ENCODE measurements at places on chromosomes 3 and 15.
A peak's percentile ranks its signal among the peaks of the same experiment; 100 is the strongest.

- DNase-seq = no peak
- peaks cover 4% of the 10 kb centered on the region for H3K4me1 ChIP-seq
- no peak overlapping the region for H3K27ac ChIP-seq
- no peaks in the 10 kb centered on the region for H3K36me3 ChIP-seq
- H3K27me3 ChIP-seq = no peaks in the 10 kb centered on the region
Observed at GRCh38 chr3:71384837-71385716, 198.5 kb downstream of the FOXP1 start.

GRCh38 chr3:186181901-186182300 lies 73.0 kb upstream of the ETV5 start:
- no peak overlapping the region for H3K27ac ChIP-seq

DNA sequence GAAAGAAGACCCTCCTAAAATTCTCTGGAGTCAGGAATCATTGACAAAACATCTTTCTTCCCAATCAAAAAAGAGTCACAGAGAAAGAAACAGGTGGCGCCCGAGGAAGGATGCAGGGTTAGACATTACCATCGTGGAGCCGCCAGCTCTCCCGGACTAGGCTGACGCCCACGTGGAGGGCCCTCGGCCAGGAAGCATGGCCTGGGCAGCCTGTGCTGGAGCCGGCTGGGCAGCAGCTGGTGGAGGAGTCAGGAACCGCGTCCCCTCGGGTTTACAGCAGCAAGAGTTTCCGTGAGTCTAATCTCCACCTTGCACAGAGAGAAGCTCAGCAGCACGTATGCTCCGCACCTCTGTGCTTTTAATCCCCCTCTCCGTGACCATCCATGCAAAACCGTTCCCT lies 533.7 kb upstream of the ATP11B start:
- no peak overlapping the region for H3K4me3 ChIP-seq
- H3K27ac ChIP-seq = no peak overlapping the region

DNA sequence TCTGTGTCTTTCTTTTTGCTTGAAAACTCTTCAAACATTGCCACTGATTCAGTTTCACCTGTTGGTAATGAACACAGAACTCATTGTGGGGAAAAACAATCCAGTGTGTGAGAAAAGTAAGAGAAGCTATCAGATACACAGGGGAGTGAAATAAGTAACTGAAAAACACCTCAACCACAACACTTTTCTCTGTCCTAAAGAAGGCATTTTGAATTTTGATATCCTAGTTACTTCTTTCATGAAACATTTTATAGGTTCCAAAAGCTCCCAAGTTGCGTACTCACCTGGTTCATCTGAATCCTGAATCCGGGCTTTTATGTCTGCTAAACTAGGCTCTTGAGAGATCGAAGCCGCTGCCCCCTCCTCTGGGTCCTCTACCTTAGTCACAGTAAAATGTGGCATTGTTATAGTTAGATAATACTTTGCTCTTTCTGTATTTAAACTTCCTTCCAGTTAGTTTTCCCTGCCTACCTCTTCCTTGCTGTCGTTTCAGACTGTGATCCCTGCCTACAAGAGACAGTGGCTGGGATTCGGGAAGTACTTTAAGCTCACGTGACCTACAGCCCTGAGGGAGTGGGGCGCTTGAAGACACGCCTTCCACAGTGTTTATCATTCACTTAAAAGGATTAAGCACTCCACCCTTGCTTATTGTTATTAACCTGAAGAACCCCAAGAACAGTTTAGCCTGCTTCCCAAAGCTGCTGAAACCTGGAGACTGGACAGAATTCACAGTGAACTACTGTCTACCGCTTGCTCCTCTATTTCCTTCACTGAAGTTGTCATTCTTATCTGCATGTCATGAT lies 19.1 kb downstream of the SLC12A6 start:
- H3K36me3 ChIP-seq = no peaks in the 10 kb centered on the region
- H3K4me1 ChIP-seq = no peaks in the 10 kb centered on the region
- H3K27ac ChIP-seq = peak overlapping the region; percentile 79
- peak; percentile 87 for DNase-seq
- peak overlapping the region; percentile 43 for H3K4me3 ChIP-seq

- no peak overlapping the region for H3K27ac ChIP-seq
- no peaks in the 10 kb centered on the region for H3K27me3 ChIP-seq
- no peaks in the 10 kb centered on the region for H3K4me1 ChIP-seq
- H3K36me3 ChIP-seq = no peaks in the 10 kb centered on the region
- no peak overlapping the region for H3K4me3 ChIP-seq
Observed at GRCh38 chr15:79418693-79419279, 13.3 kb upstream of the MINAR1 start.

DNA sequence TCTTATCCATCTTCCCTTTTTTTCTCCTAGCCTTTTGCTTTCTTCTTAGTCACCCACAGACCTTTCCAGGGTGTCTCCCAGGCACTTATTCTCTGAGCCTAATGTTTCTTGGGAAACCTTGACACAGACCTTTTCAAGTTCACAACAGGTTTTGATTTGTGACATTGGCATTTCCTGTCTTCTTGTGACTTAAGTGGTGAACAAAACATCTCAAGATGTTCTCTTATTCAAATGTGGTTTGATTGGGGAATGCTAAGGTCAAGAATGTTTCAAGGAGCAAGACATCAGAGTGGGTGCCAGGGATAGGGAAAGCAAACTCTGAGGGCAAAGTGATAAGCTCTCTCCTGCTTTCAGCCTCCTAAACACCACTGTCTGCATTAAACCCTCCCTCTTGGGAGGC lies 68.2 kb upstream of the GSK3B start:
- H3K27me3 ChIP-seq = no peaks in the 10 kb centered on the region
- no peaks in the 10 kb centered on the region for H3K4me1 ChIP-seq
- H3K27ac ChIP-seq = no peak overlapping the region
- no peaks in the 10 kb centered on the region for H3K36me3 ChIP-seq
- DNase-seq = no peak

GRCh38 chr3:41223691-41224090 lies 24.4 kb downstream of the CTNNB1 start:
- DNase-seq = no peak
- H3K36me3 ChIP-seq = peaks cover 11% of the 10 kb centered on the region
- no peak overlapping the region for H3K27ac ChIP-seq
- H3K27me3 ChIP-seq = no peaks in the 10 kb centered on the region
- H3K4me1 ChIP-seq = peaks cover 7% of the 10 kb centered on the region

GRCh38 chr15:31131853-31132375 lies 30.4 kb upstream of the TRPM1 start:
- no peaks in the 10 kb centered on the region for H3K27me3 ChIP-seq
- no peak for DNase-seq
- H3K36me3 ChIP-seq = no peaks in the 10 kb centered on the region
- no peak overlapping the region for H3K27ac ChIP-seq
- H3K4me3 ChIP-seq = no peak overlapping the region
- no peaks in the 10 kb centered on the region for H3K4me1 ChIP-seq

DNA sequence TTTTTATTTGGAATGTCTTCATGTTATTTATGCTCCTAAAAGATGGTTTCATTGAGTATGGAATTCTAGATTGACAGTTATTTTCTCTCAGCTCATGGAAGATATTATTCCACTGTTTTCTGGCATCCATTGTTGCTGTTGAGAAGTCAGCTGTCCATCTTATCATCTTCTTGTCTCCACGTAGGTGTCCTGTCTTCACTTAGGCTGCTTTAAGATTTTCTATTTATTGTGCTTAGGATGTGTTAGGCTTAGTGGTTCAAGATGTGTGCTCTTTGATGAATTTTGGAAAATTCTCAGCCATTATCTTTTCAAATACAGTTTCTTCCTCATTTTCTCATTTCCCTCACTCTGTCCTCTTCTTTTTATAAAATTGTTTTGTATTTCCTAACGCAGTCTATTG lies 52.0 kb downstream of the SNRK start:
- no peak overlapping the region for H3K4me3 ChIP-seq
- no peak for DNase-seq
- no peaks in the 10 kb centered on the region for H3K4me1 ChIP-seq
- peaks cover 10% of the 10 kb centered on the region for H3K36me3 ChIP-seq
- H3K27me3 ChIP-seq = no peaks in the 10 kb centered on the region
- no peak overlapping the region for H3K27ac ChIP-seq

DNA sequence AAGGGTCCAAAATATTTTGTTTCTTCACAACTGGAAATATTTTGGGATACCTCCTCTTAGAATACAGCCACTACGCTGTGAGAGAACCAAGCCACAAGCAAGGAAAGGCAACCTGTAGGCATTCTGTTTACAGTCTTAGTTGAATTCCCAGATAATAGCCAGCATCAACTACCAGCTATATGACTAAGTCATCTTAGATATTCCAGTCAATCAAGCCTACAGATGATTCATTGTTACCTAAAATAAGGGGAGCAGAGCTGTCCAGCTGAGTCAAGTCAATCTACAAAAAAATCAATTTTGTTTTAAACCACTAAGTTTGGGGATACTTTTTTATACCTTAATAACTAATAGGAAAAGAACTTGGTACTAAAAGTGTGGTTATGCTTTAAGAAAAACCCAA lies 526.4 kb upstream of the DPPA4 start:
- H3K27ac ChIP-seq = no peak overlapping the region
- no peaks in the 10 kb centered on the region for H3K27me3 ChIP-seq
- no peak overlapping the region for H3K4me3 ChIP-seq
- no peaks in the 10 kb centered on the region for H3K4me1 ChIP-seq
- DNase-seq = no peak

DNA sequence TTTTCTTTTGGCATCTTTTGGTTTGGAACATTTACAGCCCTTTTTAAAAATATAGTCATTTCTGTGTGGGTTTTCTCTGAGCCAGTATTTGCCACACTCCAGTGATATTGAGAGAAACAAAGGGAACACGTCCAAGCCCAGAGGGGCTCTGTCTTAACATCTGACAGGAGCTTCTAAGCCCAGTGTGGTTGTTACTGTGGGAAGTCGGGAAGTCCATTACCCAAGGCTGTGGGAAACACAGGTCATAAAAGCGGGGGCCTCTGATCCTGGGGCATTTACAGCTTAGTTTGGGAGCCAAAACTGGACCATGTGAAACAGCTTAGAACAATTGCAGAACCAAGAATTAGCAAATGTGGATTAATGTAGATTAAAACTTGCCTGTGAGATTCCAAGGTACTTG lies 123.0 kb downstream of the PTPRG start:
- H3K4me1 ChIP-seq = no peaks in the 10 kb centered on the region
- no peaks in the 10 kb centered on the region for H3K36me3 ChIP-seq
- no peaks in the 10 kb centered on the region for H3K27me3 ChIP-seq
- no peak overlapping the region for H3K27ac ChIP-seq
- DNase-seq = no peak

DNA sequence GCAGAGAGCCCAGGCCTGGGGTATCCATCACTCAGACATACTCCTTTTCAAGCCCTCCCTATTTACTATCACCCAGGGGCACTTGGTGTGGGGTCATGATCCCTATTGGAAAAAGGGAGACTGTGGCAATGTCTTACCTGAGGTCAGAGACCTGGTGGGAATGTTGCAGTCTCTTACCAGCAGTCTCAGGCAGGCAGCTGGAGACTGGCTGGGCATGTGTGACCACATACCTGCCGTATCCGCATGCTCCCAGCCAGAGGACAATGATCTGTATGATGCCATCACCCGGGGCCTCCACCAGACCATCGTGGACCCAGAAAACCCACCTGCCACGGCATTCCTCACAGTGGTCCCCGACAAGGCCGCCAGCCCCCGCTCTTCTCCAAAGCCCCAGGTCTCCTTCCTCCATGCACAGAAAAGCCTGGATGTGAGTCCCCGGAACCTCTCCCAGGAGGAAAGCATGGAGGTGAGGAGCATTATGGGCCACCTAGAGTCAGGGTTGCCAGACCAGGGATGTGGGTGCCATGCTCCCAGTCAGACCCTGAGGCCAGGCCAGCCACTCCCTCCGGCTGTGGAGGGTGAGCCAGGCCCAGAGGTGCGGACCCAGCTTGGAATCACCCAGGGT lies 5.9 kb downstream of the SH2D7 start:
- H3K4me3 ChIP-seq = no peak overlapping the region
- H3K27ac ChIP-seq = no peak overlapping the region
- peaks cover 2% of the 10 kb centered on the region for H3K4me1 ChIP-seq
- no peak for DNase-seq
- H3K36me3 ChIP-seq = no peaks in the 10 kb centered on the region

- peak; percentile 69 for DNase-seq
- H3K4me1 ChIP-seq = no peaks in the 10 kb centered on the region
- no peak overlapping the region for H3K27ac ChIP-seq
- H3K27me3 ChIP-seq = no peaks in the 10 kb centered on the region
- H3K4me3 ChIP-seq = no peak overlapping the region
Observed at GRCh38 chr3:140863580-140864009, 78.0 kb upstream of the SLC25A36 start.

- DNase-seq = no peak
- H3K27ac ChIP-seq = no peak overlapping the region
- no peak overlapping the region for H3K4me3 ChIP-seq
- no peaks in the 10 kb centered on the region for H3K27me3 ChIP-seq
Observed at GRCh38 chr15:89526181-89526580, 29.8 kb upstream of the RHCG start.

GRCh38 chr3:140092848-140093536 lies 158.0 kb downstream of the CLSTN2 start:
- H3K36me3 ChIP-seq = no peaks in the 10 kb centered on the region
- no peaks in the 10 kb centered on the region for H3K4me1 ChIP-seq
- H3K27me3 ChIP-seq = no peaks in the 10 kb centered on the region
- no peak for DNase-seq
- H3K27ac ChIP-seq = no peak overlapping the region

DNA sequence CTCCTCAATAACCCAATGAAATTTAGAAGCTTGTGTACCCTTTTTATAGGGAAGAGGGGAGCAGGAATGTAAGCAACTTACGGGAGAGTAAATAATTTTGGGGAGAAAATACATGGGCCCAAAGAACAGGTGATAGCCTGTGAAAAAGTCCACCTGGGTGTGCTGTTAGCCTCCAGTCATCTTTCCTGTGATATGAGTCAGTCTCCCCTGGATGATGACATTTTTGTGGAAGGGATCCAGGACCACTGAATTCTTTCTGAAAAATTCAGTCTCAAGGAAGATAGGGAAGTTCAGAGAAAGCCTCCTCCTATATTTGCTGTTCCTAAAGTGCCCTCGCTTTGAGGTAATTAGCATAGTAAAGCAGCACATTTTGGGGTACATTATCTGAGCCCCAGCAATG lies 149.8 kb downstream of the SQOR start:
- no peak overlapping the region for H3K27ac ChIP-seq
- no peaks in the 10 kb centered on the region for H3K4me1 ChIP-seq
- H3K36me3 ChIP-seq = no peaks in the 10 kb centered on the region
- no peaks in the 10 kb centered on the region for H3K27me3 ChIP-seq
- no peak overlapping the region for H3K4me3 ChIP-seq
